ENCODE measurements at places on chromosomes 6 and 20.

- DNase-seq, result no peak
These were observed 113.3 kb downstream of the TASP1 start for GRCh38 chr20:13525225-13525940.

GRCh38 chr6:134247231-134247833 lies 70.6 kb downstream of the SGK1 start:
- DNase-seq, result no peak

GRCh38 chr6:161044335-161044734 lies 52.8 kb downstream of the MAP3K4 start:
- DNase-seq, result no peak

- no peak for DNase-seq
These were observed 2.3 kb upstream of the TTBK1 start for GRCh38 chr6:43240950-43241349.

- DNase-seq, result no peak
These were observed 108.4 kb downstream of the RIMS1 start for GRCh38 chr6:71994705-71995271.

DNA sequence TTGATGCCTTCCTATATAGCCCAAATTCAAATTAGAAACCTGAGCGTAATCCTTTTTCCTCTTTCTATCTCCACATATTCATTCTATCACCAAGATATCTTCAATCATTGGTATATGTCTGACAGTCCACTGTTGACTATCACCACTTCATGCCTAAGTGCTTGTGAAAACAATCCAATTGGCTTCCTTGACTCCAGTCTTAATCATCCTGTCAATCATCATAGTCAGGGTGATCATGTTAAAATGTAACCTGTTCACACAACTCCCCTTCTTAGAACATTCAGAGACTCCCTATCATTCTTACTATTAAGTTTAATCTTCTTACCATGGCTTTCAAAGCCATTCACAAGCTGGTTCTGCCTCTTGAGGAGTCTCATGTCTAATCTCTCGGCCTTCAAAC lies 616.7 kb downstream of the PHF3 start:
- DNase-seq, result no peak

DNA sequence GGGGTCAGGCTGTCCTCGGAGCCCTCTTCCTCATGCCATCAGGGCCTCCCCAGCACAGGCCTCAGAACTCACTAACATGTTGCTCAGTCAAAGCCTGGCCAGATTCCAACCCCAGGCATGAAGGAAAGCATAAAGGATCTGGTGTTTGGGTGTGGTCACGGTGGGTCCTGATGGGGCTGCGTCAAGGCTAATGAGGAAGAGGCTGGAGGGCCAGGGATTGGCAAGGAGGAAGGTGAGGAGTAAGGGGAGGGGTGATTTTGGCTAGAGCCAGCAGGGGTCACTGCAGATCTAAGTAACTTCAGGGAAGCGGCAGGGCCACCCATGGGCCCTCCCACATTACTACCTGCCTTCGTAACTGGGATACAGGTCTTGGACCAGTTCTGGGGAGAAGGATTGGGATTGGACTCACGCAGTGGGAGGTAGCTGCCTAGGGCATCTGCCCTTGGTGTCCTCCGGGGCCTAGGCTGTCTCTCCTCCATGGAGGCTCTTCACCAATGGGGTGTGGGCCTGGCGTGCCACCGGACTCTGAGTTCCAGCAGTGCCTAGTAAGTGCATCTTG lies 36.2 kb upstream of the MRPS18A start:
- peak; percentile 92 for DNase-seq

DNA sequence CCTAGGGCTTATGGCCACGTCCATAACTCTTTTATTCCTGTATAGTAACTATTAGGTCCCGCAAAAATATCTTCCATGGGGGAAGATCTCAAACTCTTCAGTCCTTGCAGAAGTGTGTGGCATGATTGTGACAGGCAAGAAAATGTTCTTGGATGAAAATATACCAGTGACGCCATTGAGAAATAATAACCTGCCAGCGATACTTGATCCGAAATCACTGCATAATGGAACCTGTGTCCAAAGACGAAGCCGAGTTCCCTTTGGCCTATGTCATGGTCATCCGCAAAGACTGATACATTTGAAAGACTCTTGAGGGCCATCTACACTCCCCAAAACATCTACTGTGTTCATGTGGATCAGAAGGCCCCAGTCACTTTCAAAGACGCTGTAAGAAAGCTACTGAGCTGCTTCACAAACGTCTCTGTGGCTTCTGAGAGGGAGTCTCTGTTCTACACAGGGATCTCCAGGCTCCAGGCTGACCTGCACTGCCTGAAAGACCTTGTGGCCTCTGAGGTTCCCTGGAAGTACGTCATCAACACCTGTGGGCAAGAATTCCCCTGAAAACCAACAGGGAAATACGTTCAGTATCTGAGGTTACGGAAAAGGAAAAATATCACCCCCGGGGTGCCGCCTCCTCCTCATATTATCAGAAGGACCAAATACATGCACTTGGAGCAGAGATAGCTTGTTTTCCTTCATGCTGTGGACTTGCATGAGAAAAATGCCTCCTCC lies 6.9 kb upstream of the GCNT2 start:
- no peak for DNase-seq

Data from H7 (cell line).